Right ventricle myocardium superior (tissue), 1 donor: ENCODE measurements at places on chromosomes 7 and 10. TPM values are rescaled to one million over a fixed set of nuclear protein-coding genes. Genes with fewer than 3 reads are reported as not detected.

Gene CCDC136
- total RNA-seq, result 5.2 TPM

Gene TMEM229A
- not detected for total RNA-seq

- no peak for DNase-seq
These were observed 249.1 kb downstream of the DNAJB9 start for GRCh38 chr7:108818742-108819141.

- no peak for DNase-seq
These were observed 172.1 kb downstream of the CELF2 start for GRCh38 chr10:11189582-11190376.

Gene IGFBP1
- not detected for total RNA-seq

DNA sequence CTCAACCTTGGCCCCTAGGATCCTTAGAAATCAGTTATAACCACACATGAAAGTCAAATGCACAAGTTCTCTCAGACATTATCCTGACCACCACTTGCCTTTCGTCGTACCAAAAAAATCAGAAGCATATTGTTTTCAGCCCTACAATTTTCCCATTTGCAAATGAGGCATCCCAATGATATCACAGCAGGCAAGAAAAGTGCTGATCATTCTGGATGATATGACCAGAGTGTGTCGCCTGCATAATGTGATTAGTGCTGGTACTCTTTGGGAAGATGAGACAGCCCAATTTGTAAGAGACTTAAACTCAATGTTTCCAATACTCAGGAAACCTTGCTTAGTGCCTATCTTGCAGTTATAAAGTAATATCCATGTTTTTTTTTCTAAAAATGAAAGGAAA lies 168.0 kb downstream of the SORCS1 start:
- no peak for DNase-seq
